ENCODE measurements at places on chromosomes 11 and 22. TPM values are rescaled to one million over a fixed set of nuclear protein-coding genes. Genes with fewer than 3 reads are reported as not detected.

- no peaks in the 10 kb centered on the region for H3K27me3 ChIP-seq
- H3K4me1 ChIP-seq: no peaks in the 10 kb centered on the region
- H3K27ac ChIP-seq: no peak overlapping the region
- H3K36me3 ChIP-seq: no peaks in the 10 kb centered on the region
- H3K4me3 ChIP-seq: no peak overlapping the region
Observed at GRCh38 chr11:42344204-42344792, 884.8 kb upstream of the LRRC4C start.

DNA sequence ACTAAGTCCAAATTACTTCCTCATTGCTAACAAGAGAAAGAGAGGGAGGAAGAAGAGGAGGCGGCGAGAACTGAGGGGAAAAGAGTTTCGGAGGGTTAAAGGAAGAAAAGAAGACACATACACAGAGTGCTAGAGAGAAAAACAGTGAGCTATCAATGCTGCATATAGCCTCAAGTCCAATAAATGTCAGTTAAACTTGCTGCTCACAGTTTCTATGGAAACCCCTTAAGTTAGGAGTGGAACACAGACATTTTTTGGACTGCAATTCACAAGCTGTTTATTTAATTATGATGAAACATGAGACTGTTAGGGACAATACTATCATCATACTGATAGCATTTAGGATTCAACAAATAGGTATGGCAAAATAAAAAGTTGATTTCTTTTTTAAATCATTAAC, 1320.4 kb downstream of the LRRC4C start:
- no peak overlapping the region for H3K27ac ChIP-seq
- H3K36me3 ChIP-seq: no peaks in the 10 kb centered on the region
- H3K4me1 ChIP-seq: no peaks in the 10 kb centered on the region

DNA sequence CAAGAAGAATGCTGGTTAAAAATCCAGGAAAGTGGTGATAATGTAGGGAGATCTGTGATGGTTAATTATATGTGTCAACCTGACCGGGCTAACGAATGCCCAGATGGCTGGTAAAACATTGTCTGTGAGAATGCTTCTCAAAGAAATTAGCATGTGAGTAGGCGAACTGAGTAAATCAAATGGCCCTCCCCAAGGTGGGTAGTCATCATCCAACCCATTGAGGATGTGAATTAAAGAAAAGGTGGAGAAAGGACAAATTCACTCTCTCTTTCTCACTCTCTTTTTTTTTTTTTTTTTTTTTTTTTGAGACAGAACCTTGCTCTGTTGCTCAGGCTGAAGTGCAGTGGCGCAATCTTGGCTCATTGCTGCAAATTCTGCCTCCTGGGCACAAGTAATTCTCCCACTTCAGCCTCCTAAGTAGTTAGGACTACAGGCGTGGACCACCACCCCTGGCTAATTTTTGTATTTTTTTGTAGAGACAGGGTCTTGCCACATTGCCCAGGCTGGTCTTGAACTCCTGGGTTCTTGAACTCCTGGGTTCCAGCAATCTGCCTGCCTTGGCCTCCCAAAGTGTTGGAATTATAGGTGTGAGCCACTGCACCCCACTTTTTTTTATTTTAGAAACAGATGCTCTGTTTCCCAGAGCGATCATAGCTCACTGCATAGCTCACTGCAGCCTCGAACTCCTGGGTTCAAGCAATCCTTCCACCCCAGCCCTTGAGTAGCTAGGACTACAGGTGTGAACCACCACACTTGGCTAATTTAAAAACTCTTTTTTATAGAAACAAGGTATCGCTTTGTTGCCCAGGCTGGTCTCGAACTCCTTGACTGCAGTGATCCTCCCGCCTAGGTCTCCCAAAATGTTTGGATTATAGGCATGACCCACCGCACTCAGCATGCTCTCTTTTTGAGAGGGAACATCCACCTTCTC, 22.0 kb upstream of the P2RY6 start:
- H3K36me3 ChIP-seq: no peaks in the 10 kb centered on the region
- peaks cover 2% of the 10 kb centered on the region for H3K27me3 ChIP-seq
- no peak overlapping the region for H3K27ac ChIP-seq
- DNase-seq: peak; percentile 67
- H3K4me1 ChIP-seq: peaks cover 6% of the 10 kb centered on the region

Gene AIFM3
- total RNA-seq: 0.37 TPM
